NCI-H1436 treated with DMSO at 0.1 percent for 48 hours (cell line): ENCODE measurements at places on chromosomes 13 and 19.

DNA sequence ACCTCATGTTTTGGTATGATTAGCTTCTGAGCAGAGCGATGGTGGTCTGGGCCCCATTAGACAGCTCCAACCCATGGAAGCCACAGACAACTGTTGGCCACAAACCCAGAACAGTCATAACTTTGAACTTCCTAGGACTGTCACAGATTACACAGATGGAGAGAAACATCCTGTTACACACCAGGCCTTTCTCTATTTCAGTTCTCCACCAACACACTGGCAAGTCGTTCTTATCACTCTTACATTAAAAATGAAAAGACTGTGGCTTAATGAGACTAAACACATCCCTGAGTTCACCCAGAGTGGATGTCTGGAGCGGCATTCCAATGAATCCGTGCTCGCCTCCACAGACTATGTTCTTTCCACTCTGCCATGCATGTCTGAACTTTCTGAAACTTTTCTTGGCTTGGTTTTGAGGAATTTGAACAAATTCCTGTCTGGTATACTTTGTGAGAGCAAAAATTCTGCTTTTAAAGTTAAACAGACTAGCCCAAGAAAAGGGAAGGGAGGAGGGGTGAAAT, 109.1 kb downstream of the NALCN start:
- no peak for DNase-seq

DNA sequence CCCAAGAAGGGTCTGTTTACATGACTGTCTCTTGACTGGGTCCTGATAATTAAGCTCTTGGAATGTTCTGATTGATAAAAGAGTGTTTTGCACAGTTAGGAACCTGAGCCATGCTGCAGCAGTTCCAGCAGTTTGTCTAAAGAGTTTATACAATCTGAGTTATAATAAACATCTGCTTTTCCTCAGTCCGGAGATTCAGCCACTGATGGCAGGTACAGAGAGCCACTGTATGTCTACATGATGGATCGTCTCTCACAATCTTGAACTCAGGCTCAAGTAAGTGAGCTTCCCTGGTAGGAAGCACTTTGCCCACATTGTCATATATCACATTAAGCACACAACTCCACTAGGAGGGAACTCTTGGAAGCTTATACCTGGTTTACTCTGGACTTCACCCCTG, 84.3 kb downstream of the UGGT2 start:
- no peak for DNase-seq

DNA sequence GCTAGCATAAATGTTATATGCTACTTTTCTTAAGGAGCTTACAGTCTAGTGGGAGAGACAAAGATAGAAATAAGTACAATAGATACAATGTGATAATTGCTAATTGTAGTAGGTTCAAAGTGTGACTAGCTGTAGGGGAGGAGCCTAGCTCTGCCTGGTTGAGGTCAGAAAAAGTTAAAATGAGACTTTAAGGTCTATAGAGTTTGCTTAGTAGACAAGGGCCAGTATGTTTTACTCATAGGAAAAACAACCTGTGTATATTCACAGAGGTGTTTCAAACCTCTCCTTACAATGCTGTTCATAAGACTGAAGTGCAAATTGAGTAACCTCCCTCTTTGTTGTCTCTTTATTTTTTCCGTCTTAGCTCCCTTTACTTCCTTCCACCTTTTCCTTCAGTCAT, 56.1 kb downstream of the PDS5B start:
- no peak for DNase-seq

GRCh38 chr13:60514891-60515290, 117.9 kb downstream of the TDRD3 start:
- no peak for DNase-seq

DNA sequence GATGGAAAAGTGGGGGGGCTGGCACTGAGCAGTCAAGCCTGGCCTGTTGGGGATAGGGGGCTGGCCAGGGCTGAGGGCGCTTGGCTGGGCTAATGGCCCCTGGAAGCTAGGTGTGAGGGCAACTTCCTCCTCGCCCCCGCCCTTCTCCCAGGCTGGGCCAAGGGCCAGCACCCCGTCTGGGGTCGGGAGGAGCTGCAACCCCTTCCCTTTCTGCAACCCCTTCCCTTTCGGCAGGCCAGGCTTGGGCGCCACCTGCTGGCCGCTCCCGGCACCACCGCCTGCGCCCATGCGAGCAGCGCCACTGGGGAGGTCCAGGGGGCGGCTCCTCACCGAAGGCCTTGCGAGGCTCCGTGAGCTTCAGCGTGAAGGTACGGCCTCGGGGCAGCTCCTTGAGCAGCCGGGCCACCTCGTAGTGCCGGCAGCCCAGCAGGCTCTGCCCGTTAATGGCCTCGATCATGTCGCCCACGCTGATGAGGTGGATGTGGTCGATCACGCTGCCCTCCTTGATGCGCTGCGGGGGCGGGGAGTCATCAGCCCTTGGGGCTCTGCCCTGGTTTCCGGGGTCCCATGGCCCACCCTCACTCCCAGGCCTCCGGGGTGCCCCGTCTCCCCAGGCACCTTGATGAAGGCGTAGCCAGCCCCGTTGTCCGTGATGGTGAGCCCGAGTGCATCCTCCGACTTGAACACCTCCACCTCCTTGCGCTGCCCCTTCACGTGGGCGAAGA, 5.0 kb upstream of the PTGER1 start:
- no peak for DNase-seq

GRCh38 chr13:27765650-27766049, 26.6 kb upstream of the GSX1 start:
- no peak for DNase-seq

DNA sequence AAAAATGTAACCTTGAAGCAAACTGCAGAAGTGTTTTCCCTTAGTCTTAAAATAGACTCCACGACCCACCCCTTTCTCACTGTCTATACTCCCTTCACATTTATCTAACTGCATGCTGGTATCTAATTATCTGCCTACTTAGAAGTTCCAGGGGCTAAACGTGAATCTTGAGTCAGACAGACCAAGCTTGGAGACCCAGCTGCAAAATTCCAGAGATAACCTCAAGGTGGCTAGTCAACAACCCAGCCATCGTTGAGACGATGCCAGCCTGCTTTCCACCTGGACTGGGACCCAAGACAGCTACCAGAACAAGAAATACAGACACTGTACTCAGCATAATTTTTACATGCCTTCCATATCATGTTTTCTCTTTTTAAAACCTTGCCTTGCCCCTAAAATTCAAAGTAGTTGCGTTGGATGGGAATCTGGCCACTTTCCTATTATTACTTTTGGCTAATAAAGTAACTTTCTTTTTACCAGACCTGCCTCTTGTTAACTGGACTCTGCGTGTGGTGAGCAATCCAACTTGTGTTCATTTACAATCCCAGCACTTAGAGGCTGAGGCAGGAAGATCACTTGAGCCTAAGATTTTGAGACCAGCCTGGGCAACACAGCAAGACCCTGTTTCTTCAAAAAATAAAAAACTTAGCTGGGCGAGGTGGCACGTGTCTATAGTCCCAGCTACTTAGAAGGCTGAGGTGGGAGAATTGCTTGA, 82.3 kb downstream of the CDADC1 start:
- no peak for DNase-seq

GRCh38 chr19:4776436-4777211, 14.9 kb upstream of the FEM1A start:
- DNase-seq = no peak

DNA sequence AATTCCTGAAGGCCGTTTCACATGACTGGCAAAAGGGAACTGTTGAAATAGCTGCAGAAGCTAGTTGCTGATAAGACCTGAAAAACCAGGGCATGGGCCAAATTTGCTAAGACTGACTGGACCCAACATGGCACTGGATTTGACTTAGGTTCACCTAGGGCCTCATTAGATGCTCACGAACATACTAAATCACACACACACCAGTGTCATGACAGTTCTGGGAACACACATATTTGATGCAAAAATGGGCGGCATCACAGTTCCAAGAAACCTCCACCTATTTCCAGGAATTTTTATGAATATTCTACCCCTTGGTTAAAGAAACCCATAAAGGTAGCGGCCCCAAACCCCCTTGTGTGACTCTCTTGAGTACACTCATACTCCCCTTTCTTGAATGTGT, 99.6 kb upstream of the OBI1 start:
- no peak for DNase-seq

GRCh38 chr13:94389604-94390351, 89.7 kb downstream of the DCT start:
- no peak for DNase-seq

DNA sequence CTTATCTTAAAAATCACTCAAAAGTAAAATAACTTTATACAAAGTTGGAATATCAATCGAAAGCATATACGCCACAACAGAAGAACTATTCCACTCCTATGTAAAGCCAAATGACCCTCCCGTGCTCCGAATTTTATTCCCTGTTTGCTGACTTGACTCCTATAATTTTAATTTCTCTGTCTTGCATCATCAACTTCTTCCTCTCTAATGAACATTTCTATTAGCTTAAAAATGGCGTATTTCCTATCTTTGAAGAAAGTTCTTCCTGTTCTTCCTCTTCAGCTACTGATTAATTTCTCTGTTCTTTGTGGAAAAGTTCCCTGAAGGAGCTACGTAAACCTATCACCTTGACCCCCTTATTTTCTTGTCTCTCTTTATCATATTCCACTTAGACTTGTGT, 389.3 kb downstream of the LMO7 start:
- DNase-seq = no peak

DNA sequence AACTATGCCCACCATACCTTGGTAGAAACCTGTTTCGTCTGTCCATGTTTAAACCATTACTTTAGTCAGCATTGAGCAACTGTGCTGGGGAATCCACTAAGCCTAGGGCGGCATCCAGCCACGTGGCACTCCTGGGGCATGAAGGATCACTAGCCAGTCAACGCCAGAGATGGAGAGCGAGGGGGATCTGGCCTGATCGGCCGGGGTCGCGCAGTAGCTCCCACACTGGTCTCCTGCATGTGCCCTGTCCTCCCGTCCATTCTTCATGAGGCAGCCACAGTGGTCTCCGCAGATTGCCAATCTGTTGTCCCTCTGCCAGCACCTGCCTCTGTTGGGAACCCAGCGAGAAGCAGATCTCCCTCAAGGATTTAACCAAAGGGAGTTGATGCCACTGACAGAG, 109.4 kb downstream of the DPF1 start:
- DNase-seq = no peak

DNA sequence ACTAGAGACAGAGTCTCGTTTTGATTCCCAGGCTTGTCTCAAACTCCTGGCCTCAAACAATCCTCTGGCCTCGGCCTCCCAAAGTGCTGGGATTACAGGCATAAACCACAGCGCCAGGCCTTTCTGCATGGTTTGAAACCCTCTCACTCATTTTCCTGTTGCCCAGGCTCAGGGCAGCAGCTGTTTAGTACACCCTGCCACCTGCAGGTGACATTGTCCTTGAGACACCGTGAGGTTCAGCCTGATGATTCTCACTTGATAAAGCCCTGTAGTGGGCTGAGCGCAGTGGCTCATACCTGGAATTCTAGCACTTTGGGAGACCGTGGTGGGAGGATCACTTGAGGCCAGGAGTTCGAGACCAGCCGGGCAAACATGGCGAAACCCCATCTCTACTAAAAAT, 12.5 kb downstream of the IL12RB1 start:
- DNase-seq = no peak

- DNase-seq = no peak
Measured at GRCh38 chr13:29999492-30000369, 149.3 kb upstream of the UBL3 start.
